ENCODE measurements at places on chromosomes 1 and 21.

DNA sequence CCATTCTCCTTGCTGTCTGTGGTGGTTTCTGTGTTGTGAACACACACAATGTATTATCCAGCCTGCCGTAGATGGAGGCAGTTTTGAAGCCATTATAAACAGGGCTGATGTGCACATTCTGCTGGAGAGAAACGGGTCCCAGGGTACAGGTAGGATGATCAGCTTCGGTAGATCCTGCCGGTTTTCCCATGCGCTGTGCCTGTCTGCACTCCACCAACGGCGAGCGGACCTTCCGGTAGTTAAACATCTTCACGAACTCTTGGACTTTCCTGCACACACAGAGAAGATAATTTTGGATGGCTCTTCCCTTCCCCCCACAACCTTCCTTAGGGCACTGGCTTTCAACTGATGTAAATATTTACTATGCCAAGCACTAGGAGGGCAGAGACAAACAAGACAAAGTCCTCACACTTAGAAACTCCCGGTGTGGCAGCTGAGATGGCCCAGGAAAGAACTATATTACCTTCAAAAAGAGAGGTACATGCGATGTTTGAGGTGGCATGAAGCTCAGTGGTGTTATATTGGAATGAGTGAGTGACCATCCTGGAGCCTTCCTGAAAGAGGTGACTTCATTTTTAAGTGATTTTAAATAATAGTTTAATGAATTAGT lies 41.7 kb downstream of the ALPL start:
- DNase-seq: no peak

DNA sequence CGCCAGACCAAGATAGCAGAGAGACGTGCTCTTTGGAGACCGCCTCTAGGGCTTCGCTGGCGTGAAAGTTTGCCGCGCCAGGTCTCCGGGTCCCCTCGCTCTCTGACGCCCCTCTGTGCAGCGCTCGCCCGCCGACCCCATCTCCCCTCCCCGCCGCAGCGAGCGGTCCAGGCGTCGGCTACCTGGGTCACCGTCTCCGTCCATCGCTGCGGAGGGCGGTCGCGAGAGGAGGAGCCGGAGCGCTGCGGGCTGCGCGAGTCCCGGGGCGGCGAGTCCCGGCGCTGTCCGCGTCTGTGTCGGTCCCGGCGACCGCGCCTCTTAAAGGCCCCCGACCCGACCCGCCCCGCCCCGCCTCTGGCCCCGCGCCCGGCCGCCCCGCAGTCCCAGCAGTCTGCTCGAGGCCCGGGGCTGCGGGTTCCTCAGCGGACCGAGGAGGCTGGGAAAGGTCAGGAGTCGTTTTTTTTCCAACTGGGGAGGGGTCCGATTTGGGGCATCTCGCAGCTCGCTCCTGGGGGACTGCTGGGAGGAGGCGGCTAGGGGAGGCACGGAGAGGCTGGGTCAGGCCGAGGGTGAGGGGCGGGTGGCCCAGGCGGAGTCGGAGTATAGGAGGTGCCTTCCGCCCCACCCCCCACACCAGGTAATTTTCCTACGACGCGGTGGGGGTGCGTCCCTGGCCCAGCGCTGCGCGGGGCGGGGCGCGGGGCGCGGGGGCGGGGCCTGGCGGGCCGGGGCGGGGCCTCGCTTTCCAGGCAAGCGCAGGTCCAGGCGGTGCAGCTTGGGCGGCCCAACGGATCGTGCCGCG lies at the start of the genes FBXO2 and FBXO44:
FBXO2 (minus strand) TSS at position 293 of the 802 bp plus-strand sequence; CDS start at position 204, 89 bp downstream.
FBXO44 (plus strand) TSS at position 741 of the 802 bp plus-strand sequence. CDS start 959 bp downstream, outside the sequence.
- peak; percentile 67 for DNase-seq

DNA sequence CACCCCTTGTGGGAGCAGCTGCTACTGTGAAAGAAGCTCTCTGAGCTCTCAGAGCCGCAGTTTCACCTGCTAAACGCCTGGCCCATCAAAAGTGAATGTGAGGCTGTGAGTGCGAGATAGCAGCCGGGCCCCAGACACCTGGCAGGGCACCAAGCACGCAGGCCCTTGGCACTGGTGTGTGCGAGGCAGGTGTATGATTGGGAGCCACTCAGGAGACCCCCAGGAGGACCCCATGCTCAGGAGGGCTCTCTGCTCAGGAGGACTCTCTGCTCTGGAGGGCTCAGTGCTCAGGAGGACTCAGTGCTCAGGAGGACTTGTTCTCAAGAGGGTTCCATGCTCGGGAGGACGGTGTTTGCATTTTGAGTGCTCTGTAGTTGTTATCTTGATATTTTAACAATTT lies 14.3 kb upstream of the ADARB1 start:
- no peak for DNase-seq

DNA sequence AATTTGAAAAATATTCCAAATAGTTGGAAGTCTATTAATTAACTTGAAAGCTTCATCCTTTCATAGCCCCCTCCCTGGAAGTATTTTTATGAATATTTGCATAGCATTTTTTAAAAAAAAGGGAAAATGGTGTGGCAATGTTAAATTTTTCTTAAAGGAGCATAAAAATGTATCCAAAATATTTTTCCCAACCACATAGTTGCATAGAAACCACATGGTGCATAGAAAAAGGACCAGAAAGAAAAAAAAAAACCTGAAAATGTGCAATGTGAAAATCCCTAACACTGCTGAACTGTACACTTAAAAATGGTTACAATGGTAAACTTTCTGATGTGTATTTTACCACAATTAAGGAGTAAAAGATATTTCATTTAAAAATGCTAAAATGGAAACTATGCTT lies 8.0 kb downstream of the C1orf167 start:
- no peak for DNase-seq

DNA sequence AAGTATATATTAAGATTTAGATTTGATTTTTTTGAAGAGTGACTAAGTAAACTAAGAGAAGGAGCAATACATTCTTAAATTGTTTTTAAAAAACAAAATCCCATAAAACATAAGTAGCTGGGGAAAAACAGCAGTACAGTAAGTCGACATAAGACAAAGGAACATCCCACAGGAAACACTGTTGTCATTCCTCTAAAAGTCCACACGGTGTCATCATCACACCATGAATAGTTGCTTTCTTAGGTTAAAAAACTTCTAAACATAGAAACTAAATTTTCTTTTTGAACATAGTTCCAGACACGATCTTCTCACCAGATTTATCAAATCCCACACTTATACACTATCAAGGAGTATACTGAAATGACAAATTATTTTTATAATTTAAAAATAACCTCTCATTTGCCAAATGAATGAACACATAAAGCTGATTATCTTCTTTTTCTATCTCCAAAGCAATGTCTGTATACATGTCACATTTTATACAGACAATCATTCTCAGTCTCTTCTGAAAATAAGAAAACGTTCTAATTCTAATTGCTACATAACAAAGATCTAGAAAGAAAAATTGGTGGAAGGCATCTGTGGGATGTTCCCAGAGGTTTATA lies 15.8 kb downstream of the ODF2L start:
- no peak for DNase-seq

- DNase-seq: no peak
These were observed 111.1 kb upstream of the BEND5 start for GRCh38 chr1:48887796-48888195.

DNA sequence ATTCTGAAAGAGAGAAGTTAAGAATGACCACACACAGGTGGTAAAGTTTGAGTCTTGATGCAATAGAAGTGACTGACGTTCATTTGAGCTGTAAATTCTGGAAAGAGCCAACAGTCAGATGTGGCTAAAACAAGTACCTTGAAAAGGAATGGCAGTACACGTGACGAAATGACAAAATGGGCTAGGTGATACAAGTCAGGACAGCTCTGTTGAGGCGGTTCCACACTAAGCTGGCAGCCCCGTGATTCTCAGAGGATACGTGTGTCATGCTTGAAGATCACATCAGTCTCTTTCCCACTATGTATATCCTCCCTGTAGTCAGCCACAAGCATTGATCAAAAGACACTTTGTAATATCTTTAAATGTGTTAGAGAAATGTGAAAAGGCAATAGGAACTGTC lies 881.3 kb upstream of the ADGRL2 start:
- DNase-seq: no peak

- no peak for DNase-seq
These were observed 67.3 kb downstream of the RHOU start for GRCh38 chr1:228802386-228803220.

- DNase-seq: no peak
These were observed at the start of gene GBP3 for GRCh38 chr1:89022167-89022959. GBP3 (minus strand) TSS chr1:89022866; CDS start chr1:89020721, 2,145 bp downstream.

GRCh38 chr1:24111996-24112779 lies at the start of gene MYOM3:
MYOM3 (minus strand) TSS chr1:24112135; CDS start chr1:24108636, 3,499 bp downstream.
- DNase-seq: peak; percentile 36

GRCh38 chr1:4652631-4653327 lies 1.6 kb upstream of the AJAP1 start:
- DNase-seq: peak; percentile 74
